ENCODE measurements at places on chromosomes 1 and 21.

DNA sequence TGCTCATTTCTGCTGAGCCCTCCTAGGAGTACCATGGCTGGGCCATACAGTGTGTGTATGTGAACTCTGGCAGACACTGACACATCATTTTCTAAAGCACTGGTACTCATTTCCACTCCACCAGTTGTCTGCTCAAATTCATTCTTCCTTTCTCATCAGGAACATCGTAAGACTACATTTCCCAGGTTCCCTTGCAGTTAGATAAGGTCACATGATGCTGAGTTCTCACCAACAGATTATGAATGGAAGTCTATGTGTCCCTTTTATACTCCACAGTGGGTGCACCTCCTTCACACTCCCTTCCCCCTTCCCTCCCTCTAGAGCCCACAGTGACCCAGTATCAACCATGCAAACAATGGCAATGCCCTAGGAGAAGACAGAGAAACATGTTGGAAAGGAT is 38.3 kb upstream of the PAX7 start:
- DNase-seq: no peak

GRCh38 chr1:8460784-8461183 is 142.9 kb downstream of the SLC45A1 start:
- DNase-seq: no peak

- no peak for DNase-seq
These were observed 49.5 kb upstream of the GPR52 start for GRCh38 chr1:174398246-174398645.

GRCh38 chr1:163885510-163885909 is 563.8 kb downstream of the NUF2 start:
- no peak for DNase-seq

DNA sequence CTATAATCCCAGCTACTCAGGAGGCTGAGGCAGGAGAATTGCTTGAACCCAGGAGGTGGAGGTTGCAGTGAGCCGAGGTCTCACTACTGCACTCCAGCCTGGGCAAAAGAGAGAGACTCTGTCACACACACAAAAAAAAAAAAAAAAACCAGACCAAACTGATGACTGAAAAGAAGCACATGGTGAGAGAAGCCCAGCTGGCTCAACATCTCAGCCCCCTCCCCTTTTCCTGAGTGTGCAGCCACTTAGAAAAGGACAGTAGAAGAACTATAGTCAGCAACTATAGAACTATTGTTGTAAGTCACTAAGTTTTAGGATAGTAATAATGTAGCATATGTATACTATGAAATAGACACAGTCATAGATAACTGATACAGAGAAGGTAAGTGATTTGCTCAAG is 87.2 kb upstream of the RALGPS2 start:
- no peak for DNase-seq

- no peak for DNase-seq
These were observed 325.5 kb downstream of the LMX1A start for GRCh38 chr1:165031001-165031400.

Measured in SIG-M5 (cell line).